ENCODE measurements at places on chromosomes 3 and 15.
A peak's percentile ranks its signal among the peaks of the same experiment; 100 is the strongest.

- DNase-seq, result no peak
Measured at GRCh38 chr3:157594413-157594812, 91.2 kb upstream of the VEPH1 start.

- DNase-seq, result no peak
Measured at GRCh38 chr3:110016235-110016815, 679.0 kb upstream of the DPPA4 start.

DNA sequence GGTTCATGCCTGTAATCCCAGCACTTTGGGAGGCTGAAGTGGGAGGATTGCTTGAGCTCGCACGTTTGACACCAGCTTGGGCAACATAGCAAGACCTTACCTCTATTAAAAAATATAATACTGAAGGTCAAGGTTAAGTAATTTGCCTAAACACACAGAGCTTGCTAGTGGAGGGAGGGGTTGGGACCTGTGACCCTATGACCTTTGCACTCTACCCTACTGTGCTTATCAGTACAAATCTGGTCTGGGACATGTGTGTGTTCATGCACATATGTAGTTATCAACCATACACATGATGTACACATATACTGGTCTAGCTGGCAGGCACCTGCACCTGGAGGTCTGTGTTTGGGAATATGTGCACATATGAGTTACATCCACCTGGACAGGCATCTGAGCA lies 117.9 kb upstream of the HACD2 start:
- DNase-seq, result no peak

GRCh38 chr15:60704129-60704528 lies 225.2 kb upstream of the ICE2 start:
- DNase-seq, result no peak

DNA sequence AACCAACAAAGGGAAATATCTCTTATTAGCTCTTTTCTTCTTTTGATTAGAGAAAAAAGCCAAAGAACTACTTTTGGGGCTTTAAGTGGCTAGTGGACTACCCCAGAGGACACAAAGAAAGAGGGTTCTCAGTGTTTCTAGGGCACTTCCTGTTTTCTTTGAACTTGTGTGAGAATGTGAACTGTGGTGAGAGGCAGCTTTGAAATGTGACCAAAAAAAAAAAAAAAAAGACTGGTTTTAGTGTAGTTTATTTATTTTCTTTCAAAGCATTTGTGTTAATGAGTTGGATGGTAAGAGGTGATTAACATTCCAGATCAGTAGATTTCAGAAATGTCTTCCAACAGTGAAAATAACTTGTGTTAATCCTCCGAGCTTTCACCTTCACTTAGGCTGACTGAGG lies 32.4 kb downstream of the SELENOT start:
- no peak for DNase-seq

- no peak for DNase-seq
Measured at GRCh38 chr3:31356941-31357340, 175.8 kb upstream of the STT3B start.

GRCh38 chr3:50573566-50574443 lies 4.5 kb downstream of the HEMK1 start:
- DNase-seq, result no peak

- no peak for DNase-seq
Measured at GRCh38 chr3:150703299-150703755, 393 bp downstream of the ERICH6 start.

DNA sequence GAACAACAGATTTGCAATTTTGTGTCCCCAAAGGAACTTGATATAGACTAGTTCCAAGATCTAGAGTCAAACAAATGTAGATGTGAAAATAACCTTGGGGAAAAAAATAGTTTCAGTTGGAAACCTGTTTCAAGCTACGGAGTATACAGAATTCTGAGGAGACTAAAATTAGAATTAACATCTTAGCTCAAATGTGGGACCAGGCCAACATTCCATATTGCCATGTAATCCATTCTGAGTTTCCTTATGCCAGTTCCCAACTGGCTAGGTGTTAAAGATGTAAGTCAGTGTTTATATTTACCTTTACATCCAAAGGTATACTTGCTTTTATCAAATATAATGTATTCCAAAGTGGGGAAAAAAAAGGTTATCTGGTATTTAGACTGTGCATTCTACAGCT lies 76.3 kb downstream of the UBE3A start:
- no peak for DNase-seq

DNA sequence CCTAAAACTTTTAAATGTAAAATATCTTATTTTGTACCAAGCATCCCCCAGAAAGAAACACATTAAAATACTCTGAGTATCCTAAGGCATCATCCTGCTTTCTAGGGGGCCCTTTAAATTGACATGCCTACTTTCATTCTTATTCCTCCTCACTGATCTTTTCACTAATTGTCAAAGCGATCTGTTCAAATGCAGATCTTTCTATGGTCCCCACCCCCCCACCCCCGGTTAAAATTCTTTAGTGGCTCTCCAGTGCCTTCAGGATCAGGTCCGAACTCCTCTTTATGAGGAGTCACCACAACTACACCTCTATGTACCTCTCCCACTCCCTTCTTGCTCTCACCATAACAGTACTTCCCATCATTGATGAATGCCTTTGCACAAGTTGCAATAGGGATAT lies 19.2 kb upstream of the TFDP2 start:
- DNase-seq, result no peak

GRCh38 chr15:78313383-78313782 lies 14.0 kb upstream of the SKIC8 start:
- DNase-seq, result no peak

- DNase-seq, result peak; percentile 93
Measured at GRCh38 chr15:43329960-43330779, at the start of gene LCMT2. TSS of gene LCMT2 (minus strand) at chr15:43330573. CDS start at chr15:43330489, 84 bp downstream.

DNA sequence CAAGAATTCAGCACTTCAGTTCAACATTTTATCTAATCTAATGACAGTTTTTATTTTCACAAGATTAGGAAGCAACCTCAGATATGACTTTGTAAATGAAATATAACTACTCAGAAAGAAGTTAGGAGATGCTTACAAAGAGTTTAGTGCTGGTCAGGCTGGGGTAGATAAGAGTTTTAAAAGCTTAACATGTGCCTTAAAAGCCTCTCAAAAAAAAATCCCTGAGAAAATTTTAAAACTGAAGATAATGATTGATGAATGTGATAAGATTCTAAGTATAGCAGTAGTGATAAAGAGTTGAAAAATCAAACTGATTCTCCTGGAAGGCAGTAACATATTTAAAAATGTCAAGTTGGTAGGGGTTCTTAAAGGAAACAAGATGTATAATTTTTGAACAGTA lies 478.2 kb downstream of the NLGN1 start:
- no peak for DNase-seq

- no peak for DNase-seq
Measured at GRCh38 chr15:80456517-80457492, 52.6 kb downstream of the ARNT2 start.

- DNase-seq, result no peak
Measured at GRCh38 chr3:58388550-58389091, 45.0 kb downstream of the PDHB start.

DNA sequence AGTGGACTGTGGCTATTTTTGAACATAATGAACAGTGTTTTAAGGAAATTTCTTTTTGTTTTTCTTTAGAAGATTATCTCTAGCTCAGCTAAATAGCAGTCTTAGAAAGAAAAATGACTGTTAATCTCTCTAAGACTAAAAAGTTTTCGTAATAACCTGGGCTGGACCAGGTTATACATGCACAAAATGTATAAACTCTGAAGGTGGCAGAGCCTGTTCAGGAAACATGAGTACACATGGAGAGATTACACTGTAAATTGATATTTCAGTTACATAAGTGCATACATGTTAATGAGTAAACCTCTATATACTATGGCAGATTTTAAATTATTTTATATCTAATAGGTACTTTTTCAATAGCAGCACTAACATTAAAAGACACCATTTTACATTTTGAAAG lies 258.2 kb upstream of the CFAP20DC start:
- no peak for DNase-seq

DNA sequence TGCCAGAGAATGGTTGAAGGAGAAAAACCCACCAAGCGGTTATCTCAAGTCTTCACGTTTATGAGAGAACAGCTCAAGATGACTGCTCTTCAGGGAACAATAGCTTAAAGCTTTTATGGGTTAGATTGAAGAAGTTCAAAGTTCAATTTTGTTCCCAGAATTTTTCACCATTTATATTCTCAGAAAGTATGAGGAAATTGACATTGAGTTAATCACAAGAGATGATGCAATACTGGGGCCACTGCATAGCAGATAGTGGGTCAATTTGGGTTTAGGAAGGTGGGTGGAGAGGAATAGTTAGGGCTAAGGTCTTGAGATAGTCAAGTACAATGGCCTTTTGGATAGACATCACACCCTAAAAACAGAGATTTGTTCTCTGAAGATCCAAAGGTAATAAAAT lies 539.3 kb downstream of the SQOR start:
- DNase-seq, result no peak

DNA sequence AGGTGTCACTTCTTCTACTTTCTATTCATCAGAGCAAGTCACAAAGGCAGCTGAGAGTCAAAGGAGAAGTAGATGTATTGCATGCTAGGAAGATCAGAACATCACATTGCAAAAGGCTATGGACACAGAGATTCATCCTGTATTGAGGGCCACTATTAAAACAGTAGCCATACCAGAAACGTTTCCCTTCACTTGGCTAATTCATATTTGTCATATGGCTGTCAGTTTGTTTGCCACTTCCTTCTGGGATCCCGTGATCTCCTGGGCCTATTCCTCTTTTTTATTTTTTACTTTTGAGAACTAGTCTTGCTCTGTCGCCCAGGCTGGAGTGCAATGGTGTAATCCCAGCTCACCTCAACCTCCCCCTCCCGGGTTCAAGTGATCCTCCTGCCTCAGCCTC lies 184.0 kb upstream of the SATB1 start:
- no peak for DNase-seq

GRCh38 chr15:52340093-52340492 lies 44.5 kb upstream of the MYO5C start:
- no peak for DNase-seq

- DNase-seq, result peak; percentile 41
Measured at GRCh38 chr3:128878556-128879124, 780 bp upstream of the ACAD9 start.

DNA sequence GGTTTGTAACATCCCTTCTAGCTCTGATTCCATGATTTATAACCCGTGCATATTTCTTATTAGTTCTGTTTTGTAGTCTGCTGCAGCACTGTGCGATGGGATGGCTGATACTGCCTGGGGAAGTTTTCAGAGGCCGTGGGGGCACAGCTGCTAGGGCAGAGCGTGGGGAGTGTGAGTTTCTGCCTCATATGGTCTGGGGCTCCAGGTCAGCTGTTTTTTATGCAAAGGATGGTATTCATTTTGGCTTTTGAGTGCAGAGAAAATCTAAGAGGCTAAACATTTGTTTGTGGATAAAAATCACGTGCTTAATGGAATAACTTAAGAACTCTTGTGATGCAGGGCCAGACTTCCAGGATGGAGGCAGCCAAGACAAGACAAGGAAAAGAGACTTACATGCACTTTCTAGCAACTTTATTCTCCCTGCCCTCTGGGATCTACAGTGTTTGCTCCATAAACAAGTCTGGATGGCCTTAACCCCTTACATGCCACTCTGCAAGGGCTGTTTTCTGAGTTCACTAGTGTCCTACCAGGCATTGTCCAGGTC lies 45.5 kb upstream of the CFAP161 start:
- no peak for DNase-seq

GRCh38 chr15:30030345-30030744 lies 52.4 kb upstream of the GOLGA8J start:
- DNase-seq, result no peak

GRCh38 chr3:52633786-52634185 lies 51.9 kb downstream of the PBRM1 start:
- no peak for DNase-seq

DNA sequence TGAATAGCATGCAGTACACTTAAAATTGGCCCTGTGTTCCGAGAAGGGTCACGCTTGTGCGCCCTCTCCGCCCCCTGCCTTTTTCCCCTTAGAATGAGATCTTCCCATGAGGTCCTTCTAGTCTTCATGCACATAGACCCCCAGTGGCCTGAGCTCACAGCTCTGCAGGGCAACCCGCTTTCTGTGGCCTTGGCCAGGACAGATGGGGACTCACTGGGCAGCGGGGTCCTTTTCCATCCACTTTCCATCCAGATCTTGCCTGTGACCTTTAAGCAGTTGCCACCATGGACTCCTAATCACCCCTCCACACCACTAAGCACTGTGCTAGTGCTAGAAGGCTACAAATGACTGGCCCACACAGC lies 244.4 kb downstream of the UACA start:
- DNase-seq, result peak; percentile 18

GRCh38 chr3:65723985-65724384 lies 314.7 kb downstream of the MAGI1 start:
- DNase-seq, result no peak

GRCh38 chr15:56838085-56838484 lies 80.4 kb upstream of the TCF12 start:
- DNase-seq, result no peak

DNA sequence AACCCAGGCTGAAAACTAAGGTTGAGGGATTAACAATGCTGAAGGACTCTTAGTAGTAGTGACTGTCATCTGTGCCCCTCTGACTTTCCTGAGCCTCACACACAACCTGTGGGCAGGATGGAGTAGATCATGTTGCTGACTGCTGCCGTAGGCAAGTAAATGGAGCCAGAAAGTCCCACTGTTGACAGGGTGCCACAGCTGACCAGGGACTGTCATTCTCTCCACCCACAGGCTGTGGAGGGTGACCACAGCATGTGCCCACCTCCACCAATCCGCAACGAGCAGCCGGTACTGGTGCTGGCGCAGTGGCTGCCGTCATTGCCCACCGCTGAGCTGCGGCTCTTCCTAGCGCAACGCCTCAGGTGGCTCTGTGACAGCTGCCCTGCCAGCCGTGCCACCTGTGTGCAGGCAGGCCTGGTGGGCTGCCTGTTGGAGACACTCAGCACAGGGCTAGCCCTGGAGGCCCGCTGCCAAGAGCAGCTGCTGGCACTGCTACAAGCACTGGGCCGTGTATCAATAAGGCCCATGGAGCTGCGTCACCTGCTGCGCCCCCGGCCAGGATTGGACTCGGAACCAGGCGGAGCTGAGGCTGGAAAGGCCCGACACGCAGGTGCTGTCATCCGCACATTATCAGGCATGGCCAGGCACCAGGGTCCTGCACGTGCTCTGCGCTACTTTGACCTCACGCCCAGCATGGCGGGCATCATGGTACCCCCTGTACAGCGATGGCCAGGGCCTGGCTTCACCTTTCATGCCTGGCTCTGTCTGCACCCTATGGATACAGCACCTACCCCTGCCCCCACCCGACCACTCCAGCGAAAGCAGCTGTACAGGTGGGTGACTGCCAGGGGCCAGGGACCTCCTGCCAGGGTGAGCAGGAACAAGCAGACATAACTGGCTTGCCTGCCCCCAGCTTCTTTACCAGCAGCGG lies 15.6 kb downstream of the NBEAL2 start:
- DNase-seq, result no peak

- DNase-seq, result no peak
Measured at GRCh38 chr15:84810073-84810840, 6.9 kb upstream of the ALPK3 start.

- DNase-seq, result no peak
Measured at GRCh38 chr3:53498806-53499641, 4.6 kb downstream of the CACNA1D start.

- no peak for DNase-seq
Measured at GRCh38 chr3:126613479-126614188, 41.3 kb downstream of the TXNRD3 start.

GRCh38 chr15:73010154-73011152 lies 41.8 kb upstream of the NEO1 start:
- DNase-seq, result no peak

Data from left colon (tissue), 2 donors.